ENCODE measurements at places on chromosomes 16 and 17.

- DNase-seq = no peak
These were observed 3.0 kb downstream of the DLX4 start for GRCh38 chr17:49971848-49972485.

- no peak for DNase-seq
These were observed 36.9 kb downstream of the SOST start for GRCh38 chr17:43721537-43722268.

- no peak for DNase-seq
These were observed 361.7 kb upstream of the TNRC6C start for GRCh38 chr17:77596491-77597417.

DNA sequence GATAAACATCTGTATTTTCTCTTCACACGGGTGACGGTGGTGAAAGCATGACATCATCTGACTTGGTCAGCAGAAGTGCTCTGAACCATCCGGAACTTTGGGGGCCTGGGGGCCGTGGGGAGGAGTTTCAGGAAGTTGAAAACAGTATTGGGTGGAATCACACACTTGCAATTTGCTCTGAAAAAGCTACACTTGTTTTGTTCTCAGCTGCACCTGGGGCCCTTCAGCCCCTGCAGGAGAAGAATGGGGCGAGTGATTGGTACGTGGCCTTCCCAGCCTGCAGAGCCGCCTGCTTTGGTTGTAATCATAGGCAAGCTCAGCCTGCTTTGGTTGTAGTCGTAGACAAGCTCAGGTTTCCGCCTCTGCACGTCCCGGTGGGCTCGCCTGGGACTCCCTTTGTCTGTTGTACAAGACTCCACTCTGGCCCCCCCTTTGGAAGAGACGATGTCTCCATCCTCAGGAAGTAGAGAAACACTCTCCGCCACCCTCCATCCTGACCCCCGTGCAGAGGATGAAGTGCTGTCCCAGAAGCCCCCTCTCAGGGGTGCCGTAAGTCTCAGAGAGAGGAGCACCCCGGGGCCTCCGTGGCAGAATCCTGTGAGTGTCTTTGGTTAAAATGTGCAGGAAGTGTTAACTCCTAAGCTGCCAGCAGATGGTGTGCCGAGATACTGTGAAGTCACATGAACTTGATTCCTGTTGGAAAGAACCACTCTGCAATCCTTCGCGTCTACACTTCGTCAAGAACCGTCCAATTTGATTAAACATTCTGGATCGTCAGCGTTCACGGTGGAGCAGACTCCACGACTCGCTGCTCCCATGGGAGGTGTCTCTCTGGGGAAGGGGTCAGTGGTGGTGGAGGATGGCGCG lies 5.4 kb downstream of the BANP start:
- peak; percentile 55 for DNase-seq

- DNase-seq = no peak
These were observed 6.0 kb downstream of the SOX9 start for GRCh38 chr17:72126575-72127486.

- no peak for DNase-seq
These were observed 80.8 kb downstream of the OMG start for GRCh38 chr17:31216031-31216751.

DNA sequence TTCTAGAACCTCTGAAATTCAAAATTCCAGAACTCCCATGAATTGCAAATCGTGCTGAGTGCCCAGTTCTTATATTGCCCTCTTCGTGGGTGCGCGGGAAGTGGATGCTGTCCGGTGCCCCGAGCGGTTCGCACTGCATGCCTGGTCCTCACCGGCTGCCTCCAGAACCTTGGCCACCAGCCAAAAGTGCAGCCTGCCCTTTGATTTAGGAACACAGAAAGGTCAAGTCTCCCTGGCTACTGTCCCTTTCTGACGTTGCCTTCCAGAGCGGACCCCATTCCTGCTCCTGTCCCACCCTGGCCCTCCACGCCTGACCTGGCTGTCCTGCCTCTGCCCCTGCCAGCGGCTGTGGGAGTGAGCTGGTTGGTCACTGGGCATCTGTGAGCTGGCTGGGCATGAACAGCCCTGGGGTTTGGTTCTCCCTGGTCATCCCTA lies 9.7 kb downstream of the NEUROD2 start:
- DNase-seq = no peak

DNA sequence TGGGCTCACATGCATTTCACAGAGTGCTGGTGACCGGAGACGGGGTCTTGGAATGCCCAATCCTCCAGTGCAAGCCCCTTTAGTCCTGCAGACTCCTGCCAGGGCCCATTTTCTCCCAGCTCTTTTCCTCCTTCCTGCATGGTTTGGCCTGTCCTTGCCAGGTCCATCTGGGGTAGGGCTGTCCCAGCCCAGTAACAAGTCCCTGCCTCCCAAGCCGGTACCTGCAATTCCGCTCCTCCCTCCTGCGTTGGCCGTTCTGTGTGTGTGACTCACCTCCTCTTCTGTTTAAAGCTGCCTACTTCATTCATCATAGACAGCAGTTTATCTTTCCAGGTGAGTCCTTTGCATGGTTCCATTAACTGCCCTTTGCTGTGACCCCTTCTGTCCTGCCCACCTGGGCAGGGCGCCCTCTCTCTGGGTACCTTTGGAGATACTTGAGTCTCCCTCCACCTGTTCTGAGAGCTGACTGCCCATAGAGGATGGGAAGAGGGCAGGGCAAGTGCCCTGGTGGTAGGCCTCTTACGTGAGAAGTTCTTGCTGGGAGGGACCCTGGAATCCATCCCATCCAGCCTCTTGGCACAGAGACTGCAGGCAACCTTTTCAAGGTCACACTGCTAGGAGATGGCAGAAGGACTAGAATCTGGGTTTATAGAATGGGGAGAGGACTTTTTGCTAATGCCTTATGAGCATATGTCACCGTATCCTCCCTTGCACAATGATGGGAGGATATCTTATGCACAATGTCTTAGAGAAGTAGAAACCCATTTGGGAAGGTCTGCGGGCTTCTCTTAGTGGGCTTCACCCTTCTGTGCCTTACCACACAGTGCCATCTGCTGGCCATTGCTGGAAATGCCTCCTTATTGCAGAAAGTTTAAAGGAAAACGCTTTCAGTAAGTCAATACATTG lies 29.7 kb upstream of the LGALS9 start:
- DNase-seq = peak; percentile 51

- no peak for DNase-seq
These were observed 44.0 kb downstream of the HNF1B start for GRCh38 chr17:37700881-37701280.

GRCh38 chr16:56368545-56368944 lies 56.8 kb downstream of the AMFR start:
- no peak for DNase-seq

DNA sequence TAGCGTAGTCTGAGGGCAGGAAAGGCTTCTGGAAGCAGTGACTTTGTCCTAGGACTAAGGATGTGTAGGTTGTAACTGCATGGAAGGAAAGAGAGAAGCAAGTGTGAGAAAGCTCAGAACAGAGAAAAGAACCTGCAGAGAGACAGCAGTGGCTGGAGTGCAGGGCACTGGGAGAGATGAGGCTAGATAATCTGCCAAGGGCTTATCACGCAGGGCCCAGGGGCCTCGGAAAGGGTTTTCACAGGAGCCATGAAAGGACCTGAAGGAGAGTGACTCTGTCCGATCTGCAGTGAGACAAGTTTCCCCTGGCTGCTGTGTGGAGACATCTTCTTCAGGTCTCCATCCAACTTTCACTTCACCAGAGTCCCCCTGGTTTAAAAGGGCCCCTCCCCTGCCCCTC lies 7.1 kb upstream of the SRCAP start:
- no peak for DNase-seq

DNA sequence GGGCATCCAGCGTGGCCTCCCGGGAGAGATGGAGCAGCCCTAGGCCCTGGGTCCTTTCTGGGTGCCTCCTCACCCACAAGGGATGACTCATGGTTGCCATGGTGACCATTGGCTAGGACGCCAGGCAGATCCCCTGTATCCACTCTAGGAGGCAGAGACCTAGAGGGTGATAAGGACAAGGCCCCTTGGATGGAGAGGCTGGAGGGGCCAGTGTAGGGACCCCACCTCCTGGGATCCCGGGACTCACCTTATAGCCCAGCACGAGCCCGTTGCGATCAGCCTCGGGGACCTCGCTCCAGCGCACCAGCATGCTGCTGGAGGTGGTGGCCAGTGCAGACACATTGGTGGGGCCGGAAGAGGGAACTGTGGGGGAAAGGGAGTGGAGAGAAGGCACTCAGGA lies 82.2 kb upstream of the CDC42EP4 start:
- DNase-seq = no peak

- DNase-seq = no peak
These were observed 166.2 kb downstream of the RPTOR start for GRCh38 chr17:80710714-80711302.

GRCh38 chr17:48995304-48995973 lies 1.7 kb upstream of the IGF2BP1 start:
- DNase-seq = no peak

DNA sequence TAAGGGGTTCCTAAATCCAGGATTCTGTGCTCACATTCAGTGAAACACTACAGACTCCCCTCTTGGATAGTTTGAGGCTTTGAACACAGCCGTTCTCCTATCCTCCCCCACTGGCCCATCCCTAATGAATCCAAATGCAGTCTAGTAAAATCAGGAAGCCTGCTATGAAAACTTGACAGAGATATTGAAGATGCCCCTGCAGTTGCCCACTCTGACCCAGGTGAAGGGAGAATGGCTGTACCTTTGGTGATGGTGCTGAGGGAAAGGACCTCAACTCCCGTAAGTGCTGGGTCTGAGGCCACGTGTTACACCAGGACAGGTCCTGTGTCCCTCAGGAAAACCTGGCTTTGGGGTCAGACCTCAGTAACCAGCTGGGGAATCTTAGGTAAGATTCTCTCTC lies 54.4 kb downstream of the SF3B3 start:
- no peak for DNase-seq

DNA sequence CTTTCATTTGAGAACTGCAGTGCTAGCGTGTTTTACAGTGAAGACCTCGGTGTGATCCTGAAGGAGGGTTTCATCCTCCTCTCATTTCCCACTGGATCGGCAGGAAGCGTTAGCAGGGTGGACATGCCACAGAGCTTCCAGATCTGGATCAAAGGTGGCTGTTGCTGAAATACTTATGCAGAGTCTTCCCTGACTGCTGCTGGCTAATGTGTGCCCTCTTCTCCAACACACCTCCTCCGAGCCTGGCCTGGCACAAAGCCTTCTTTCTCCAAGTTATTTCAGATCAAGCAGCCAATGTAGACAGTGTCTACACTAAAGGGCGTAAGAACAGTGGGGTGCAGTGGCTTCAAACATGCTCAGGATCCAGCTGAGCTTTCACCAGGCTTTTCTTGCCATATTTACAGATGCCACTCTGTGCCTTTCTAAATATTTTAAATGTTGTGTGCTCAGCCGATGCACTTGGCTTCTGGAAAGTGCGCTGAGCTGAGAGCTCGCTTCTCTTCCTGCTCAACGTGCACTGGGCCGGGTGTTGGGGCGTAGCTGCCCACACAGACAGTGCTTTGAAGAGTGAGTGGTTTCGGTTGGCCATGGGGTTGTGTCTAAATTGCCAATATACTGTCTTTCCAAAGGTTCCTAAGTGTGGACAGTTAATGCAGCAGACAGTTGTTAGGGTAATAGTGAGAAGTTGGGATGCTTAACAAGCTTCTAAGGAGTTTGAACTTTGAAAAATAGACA lies 2.1 kb downstream of the ZNF750 start:
- DNase-seq = no peak

DNA sequence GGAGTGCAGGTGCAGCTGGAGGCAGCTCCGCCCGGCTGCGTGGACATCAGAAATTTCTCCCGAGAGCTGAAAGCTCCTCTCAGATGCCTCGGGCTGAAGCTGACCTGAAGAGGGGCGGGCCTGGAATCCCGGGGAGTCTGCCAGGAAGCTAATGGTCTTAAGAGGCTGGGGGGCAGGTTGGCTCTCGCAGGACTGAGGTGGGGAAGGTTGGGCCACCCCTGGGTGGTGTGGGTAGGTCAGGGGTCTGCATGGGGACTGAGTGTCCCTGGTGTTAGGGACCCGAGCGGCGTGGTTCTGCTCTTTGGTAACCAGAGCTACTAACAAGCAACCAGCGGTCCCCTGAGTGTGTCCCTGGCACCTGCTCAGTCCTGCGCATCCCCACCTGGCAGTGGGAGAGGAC lies 3.5 kb downstream of the CHMP6 start:
- no peak for DNase-seq

DNA sequence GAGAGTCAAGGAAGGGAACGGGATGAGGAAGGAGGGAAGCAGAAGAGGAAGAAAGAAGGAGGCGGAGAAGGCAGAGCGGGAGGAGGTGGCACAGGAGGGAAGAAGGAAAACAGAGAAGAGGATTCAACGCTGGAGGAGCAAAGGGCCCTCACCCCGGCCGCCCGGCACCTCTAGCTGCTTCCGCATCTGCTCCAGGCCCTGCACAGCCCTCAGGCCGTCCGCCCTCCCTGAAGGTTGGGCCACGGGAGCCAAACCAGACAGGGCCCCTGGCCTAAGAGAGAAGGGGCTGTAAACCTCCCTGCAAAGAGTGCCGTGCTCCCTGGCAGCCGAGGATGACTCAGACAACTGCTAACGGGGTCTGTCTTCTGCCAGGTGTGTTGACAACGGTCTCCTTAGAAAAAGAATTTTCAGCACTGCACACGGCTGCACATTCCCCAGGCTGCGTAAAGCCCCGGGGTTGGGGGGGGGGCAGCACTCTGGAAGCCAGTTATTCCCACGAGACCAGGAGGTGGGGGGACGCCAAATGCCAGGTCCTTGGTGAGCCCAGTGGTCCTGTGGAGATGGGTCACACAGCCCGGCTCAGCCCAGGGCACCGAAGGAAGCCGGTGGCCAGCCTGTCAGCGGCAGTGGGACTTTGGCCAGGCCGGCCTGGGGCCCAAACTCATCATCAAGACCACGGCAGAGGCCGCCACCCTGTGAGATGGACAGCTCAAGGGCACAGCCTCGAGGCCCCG lies 29.1 kb downstream of the MRM3 start:
- DNase-seq = no peak

DNA sequence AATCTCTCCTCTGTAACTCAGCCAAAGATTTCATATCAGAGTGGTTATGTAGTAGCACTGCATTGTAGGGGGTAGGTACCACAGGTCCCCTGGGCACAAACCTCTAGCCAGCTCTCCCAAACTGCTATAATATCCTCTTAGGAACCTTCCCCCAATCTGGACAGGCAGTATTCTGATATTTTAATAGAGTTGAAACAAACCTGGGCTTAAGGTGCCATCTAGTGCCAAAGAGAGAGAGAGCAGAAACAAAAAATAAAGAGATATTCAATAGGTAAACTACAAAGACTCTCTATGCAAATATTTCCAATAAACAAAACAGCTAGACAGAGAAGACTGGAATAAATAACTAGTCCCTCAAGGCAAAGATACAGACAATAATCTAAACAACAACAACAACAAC lies 1070.0 kb downstream of the CDH11 start:
- no peak for DNase-seq

- DNase-seq = no peak
These were observed 3.5 kb upstream of the ABR start for GRCh38 chr17:1183171-1183873.

- no peak for DNase-seq
These were observed 20.6 kb downstream of the SP2 start for GRCh38 chr17:47916489-47917208.

- DNase-seq = peak; percentile 24
These were observed 15.0 kb upstream of the C17orf58 start for GRCh38 chr17:68011199-68011665.

All from stimulated activated CD8-positive, alpha-beta memory T cell treated with anti-CD3 and anti-CD28 coated beads, Interleukin-12 subunit alpha, Interleukin-12 subunit beta, amount 100 ng/mL, for 4 hours (primary cell).